ENCODE measurements at places on chromosomes 7 and 10. TPM values are rescaled to one million over a fixed set of nuclear protein-coding genes. Genes with fewer than 3 reads are reported as not detected.

DNA sequence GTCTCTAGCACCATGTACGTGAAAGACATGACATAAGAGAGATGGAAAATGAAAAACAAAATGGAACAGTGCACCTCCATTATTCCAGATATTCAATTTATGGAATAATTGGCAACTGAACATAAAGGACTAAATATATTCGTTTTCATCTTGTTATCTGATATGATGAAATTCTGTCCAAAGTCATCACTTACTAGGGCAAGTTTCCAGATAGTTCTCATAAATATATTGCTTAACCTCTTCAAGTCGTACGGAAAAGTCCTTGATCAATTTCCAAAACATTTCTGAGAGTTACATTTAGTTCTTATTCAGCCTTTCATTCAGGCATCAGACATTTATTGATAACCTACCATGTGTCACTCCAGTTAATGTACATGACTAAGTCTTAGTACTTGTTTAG, 185.2 kb downstream of the HGF start:
- no peak for DNase-seq

The TAS2R4 gene
- total RNA-seq: 3.6 TPM

GRCh38 chr7:51817694-51818225, 501.2 kb upstream of the COBL start:
- DNase-seq: no peak

DNA sequence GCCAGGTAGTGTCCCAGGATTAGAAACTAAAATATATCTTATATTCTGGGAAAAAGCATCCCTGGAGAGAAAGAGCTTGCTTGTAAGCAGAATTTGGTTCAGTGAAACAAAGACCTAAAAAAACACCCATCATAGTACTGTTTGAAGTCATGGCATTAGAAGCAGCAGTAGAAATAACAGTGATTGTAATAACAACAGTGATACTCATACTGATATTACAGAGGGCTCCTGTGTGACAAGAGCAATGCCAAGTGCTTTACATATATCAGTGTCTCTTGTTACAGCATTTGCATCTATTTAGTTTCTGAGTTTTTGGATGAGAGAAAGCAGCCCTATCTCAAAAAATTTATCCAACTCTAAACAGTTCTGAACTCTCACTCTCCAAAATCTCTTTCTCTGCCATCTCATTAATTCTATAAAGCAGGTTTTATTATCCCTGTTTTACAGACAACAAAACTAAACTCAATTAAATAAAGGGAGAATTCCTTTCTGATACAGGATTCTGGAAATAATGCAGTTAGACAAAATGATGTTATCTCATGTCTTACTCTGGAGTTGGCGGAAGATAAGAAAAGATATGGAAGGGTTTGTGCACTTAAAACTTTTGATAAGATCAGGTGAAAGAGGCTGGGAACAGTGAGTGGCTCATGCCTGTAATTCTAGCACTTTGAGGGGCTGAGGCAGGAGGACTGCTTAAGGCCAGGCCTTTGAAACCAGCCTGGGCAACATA, 146.5 kb upstream of the AOAH start:
- no peak for DNase-seq

GRCh38 chr10:108358912-108359311, 1194.4 kb upstream of the SORCS1 start:
- DNase-seq: no peak

The HABP2 gene
- not detected for total RNA-seq

The C10orf143 gene
- 1.5 TPM for total RNA-seq

The MTPN gene
- 68.8 TPM for total RNA-seq
